ENCODE measurements at places on chromosomes 12 and 14. TPM values are rescaled to one million over a fixed set of nuclear protein-coding genes. Genes with fewer than 3 reads are reported as not detected.

DNA sequence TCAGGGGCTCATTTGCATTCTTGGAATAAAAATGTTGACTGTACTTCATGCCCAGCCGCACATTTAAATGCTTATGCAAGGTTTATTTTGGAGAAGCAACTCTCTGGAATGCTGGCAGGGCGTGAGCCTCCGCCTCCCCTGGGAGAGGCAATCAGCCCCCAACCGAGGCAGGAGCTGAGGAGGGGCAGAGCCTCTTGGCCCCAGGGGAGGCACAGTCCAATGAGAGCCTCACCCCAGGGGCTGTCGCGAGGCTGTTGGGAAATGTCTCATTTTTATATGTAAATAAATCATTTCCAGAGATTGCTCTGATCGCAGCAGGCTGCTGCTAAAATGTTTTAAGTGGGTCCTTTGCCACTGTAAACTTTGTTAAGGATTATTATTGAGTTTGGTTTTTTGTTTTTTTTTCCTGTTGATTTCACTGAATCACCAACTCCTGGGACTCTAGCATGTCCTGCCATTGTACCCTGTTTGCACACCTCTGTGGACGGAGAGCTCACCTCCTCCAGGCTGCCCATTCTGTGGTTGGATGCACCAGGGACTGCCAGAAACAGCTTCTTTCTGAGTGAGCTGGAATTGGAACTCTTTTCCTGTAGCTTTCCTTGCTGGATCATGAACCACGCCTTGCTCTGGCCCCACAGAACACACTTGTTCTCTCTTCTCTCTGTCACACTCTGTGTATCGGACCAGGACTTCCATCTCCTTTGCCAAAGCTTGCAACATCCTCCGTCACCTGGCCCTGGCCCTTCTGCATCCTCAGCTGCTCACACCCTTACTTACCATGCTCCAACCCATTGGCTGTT, 46.9 kb upstream of the FAM181A start:
- DNase-seq: peak; percentile 22

DNA sequence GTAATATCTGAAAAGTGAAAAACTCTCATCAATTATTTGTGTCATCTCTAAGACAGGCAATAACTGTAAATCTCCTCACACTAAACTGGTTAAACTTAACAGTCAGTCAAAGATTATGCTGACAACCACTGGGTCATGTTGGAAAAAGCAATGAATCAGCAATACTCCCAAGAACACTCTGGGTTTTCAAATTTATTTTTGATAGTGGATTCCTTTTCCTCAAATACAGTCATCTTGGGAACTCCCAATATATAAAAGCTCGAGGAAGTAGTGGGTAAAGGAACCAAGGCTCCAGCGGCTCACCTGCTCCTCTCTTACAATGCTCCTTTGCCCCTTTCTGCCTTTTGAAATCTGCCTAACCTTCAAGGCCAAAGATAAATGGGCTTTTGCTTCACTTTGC, 70.0 kb downstream of the ARMH4 start:
- DNase-seq: no peak

- no peak for DNase-seq
Observed at GRCh38 chr12:57483466-57483865, 3.8 kb upstream of the ARHGAP9 start.

Gene SPTSSA
- 18.5 TPM for total RNA-seq

GRCh38 chr12:2011643-2012607, 7.7 kb upstream of the DCP1B start:
- DNase-seq: no peak

Gene RNASE7
- total RNA-seq: 0.39 TPM

Gene PUS7L
- total RNA-seq: 10.3 TPM

DNA sequence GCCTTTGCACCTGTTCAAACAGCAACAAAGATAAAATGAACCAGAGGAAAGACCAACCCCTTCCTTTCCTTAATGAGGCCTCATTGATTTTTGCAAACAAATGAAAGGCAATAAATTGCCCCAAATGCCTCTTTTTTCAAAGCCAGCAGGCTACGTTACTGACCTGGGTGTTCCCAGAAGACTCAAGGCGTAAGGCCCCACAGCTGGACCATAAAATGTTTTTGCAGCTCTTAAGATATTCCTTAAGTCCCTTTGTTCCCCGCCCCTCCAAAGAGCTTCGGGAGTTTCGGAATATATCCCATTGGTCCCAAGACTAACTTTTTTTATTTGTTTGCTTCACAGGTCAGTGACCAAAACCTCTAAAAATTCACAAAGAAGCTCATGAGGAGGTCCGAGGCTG, 462.9 kb upstream of the PRICKLE1 start:
- DNase-seq: no peak

DNA sequence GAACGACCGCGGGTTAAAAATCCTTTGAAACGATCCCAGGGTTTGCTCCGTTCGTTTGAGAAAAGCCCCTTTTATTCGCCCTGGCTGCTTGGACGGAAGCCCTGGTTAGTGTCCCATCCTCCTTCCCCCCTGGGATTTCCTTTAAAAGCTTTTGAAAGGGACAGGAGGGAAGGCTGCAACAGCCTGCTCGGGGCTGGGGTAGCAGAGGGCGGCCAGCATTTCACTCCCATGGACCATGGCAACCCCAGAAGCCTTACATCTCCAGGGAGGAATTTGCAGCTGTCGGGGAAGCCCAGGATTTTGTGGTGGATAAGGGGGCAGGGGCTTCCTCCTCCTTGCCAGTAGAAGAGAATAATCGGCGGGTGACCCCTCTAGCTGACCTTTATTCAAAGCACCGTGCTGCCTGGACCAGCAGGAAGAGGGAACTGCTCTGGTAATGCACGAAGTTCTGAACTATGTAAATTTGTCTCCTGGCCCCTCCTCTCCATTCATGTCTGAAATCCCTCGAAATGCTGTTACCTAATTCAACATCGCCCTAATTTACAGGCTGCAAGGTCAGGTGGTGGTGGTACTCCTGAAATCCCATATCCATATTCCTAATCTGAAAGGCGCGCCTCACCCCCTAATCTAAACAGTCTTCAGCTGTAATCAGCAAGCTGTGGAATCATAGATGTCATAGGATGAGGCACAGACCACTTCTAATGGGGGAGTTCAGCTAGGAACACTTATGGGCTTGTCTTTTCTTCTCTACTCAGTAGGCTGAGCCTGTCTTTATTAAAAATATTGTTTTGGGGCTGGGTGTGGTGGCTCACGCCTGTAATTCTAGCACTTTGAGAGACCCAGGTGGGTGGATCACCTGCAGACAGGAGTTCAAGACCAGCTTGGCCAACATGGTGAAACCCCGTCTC, 1.0 kb upstream of the CLIP1 start:
- no peak for DNase-seq

DNA sequence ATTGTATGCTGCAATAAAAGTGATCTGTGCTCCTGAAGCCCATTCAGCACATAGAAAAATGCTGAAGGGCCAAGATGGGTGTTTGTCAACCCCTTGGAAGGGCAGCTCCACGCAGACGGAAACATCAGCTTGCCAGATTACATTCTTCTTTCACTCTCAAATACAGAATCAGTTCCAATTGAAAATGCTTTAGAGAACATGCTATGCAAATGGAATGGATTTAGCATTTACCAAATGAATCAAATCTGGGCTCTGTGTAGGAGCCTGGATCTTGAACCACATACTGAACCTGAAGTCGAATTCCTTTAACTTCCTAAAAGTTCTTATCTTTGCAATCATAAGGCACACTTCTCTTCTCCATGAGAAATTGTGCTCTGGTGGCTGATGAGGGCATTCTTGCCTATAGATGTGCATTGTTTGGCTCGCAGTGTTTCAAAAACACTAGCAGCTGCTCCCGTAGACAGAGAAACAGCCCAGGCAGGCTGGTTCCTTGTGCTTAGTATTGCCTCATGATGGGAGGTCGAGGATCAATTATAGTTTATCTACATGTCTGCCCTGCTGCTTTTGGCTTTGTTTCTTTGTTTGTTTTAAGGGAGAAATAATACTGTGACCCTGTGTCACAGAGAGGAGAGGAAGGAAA, 489.8 kb upstream of the FLRT2 start:
- no peak for DNase-seq

- peak; percentile 28 for DNase-seq
Observed at GRCh38 chr12:52322069-52322468, 871 bp upstream of the KRT83 start.

DNA sequence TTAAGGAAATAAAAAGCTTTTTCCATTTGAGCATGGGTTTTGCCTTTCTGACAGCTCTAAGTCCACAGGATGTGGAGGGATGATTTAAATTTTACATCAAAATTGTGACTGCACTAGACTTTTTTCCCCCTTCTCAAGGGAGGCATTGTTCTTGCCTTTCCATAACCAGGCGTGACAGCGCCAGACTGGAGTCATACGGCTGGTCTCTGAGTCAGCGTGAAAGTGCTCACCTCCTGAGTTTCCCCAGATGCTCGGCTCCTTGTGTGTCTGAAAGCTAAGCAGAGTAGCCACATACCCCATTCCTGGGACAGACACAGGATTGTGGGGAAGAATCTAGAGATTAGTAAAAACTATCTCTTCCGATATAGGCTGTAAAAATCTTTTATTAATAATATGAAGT, 43.1 kb downstream of the SOX5 start:
- DNase-seq: no peak

Gene CFAP251
- total RNA-seq: 2.1 TPM

Gene DPF3
- 0.64 TPM for total RNA-seq

Gene MSI1
- 0.58 TPM for total RNA-seq

DNA sequence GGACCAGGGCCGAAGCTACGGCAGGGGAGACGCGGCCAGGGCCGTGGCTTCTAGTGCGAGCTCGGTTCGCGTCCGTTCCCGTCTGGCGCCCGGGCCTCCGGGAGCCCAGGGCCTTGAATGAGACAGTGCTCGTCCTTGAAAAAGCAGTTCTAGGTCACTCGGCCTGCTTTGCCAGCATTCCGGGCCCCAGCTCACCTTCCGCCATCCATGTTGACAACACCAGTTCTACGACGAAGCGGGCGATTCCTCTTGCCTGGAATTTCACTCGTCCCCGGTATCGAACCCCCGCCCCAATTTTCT, 4.5 kb downstream of the OR10AD1 start:
- DNase-seq: no peak

DNA sequence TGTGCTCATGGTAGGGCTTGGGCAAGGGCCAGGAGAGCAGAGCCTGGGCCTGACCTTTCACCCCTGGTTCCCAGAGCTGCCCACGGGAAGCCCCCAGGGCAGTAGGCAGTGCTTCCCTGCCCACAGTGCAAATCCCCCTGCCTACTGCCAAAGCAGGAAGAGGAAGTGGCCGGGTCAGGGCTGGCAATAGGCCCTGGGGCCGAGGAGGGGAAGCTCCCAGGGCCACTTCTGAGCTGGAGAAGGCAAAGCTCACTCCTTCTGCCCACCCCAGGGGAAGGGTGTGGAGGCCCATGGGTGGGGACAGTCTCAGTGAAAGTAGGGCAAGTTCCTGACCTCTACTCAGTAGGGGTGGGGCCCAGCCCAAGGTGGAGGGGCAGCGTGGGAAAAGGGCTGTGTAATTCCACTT, 5.4 kb upstream of the NR4A1 start:
- no peak for DNase-seq

Gene GLIPR1L1
- total RNA-seq: not detected

- no peak for DNase-seq
Observed at GRCh38 chr14:103001651-103002396, 55.5 kb downstream of the CDC42BPB start.

Gene ACOT4
- total RNA-seq: 4.9 TPM

Gene C12orf60
- total RNA-seq: 0.51 TPM

DNA sequence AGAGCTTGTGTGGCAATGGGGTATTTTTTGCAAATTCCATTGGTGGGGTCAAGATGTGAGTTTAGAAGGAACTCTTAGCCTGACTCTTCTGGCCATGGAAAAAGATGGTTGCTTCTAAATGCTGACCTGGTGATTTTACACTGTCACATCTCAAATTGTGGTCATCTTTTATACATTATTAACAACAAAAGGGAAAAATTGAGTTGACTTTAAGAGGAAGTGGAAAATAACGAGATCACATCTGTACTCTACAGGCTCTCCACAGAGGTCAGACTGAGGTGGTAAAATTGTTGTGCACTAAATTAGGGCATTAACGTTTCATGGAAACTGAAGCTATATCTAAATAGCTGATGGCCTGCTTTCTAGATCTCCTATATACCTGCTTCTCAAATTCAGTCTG, 44.7 kb downstream of the PTPN11 start:
- no peak for DNase-seq

All from mesenteric fat pad (tissue), 1 donor.